Karpas-422 (cell line): ENCODE measurements at places on chromosomes 1 and 21. TPM values are rescaled to one million over a fixed set of nuclear protein-coding genes. Genes with fewer than 3 reads are reported as not detected.

Gene HHIPL2
- total RNA-seq = 0.30 TPM in 1 of 2 replicates, not detected in the other

Gene TAS1R1
- total RNA-seq = not detected in 2 replicates

DNA sequence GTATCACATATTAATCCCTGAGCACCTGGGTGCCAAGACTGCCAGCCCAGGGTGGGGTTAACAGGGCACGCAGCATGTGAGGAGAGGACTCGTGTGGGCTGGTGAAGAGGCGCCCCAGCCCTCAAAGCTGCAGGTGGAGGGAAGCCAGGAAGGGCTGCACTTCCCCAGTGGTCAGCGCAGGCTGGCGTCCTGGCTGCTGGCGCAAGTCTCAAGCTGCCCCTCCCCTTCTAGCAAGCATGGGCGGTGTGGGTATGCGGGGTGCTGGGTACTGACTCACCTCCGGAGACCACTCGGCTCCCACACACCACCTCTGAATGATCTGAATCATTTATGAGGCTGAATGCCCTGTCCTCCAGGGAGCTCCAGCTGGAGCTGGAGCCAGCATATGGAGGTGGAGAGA is 44.0 kb downstream of the EIF2D start:
- no peaks in the 10 kb centered on the region for H3K27me3 ChIP-seq
- H3K36me3 ChIP-seq = no peaks in the 10 kb centered on the region
- H3K4me3 ChIP-seq = no peak overlapping the region
- H3K4me1 ChIP-seq = peaks cover 23% of the 10 kb centered on the region

DNA sequence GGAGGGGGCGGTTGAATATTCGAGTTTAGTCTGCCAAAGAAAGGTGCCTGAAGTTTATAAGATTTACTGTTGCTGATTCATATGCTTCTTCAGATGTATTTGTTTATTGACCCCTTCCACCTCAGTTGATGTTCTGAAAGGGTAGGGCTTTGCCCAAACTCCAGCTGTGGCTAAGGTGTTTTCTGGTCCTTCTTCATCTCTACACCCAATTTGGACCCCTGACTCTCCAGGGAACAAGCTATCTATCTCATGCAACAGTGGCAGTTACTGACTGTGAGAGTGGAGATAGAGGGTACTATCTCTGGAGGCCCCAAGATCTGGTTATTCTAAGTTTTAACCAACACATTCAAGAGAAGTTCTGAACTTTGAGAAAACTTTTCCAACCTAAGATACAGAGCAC is 12.6 kb upstream of the ALG14 start:
- no peak overlapping the region for H3K27ac ChIP-seq
- no peaks in the 10 kb centered on the region for H3K4me1 ChIP-seq
- no peak overlapping the region for H3K4me3 ChIP-seq
- no peaks in the 10 kb centered on the region for H3K36me3 ChIP-seq
- H3K27me3 ChIP-seq = no peaks in the 10 kb centered on the region
- DNase-seq = no peak
